Bronchial smooth muscle cell (primary cell): ENCODE measurements at places on chromosomes 11 and 22. TPM values are rescaled to one million over a fixed set of nuclear protein-coding genes. Genes with fewer than 3 reads are reported as not detected.

The LGR4 gene
- total RNA-seq: 3.0 and 11.5 TPM in 2 replicates

The KCNK4 gene
- 0.09 TPM in 1 of 2 replicates, not detected in the other for total RNA-seq

The OR51I1 gene
- 0.60 TPM in 1 of 2 replicates, not detected in the other for total RNA-seq

The PKNOX2 gene
- total RNA-seq: 0.32 and 0.77 TPM in 2 replicates
